H9 (cell line): ENCODE measurements at places on chromosomes 3 and 15. TPM values are rescaled to one million over a fixed set of nuclear protein-coding genes. Genes with fewer than 3 reads are reported as not detected.

DNA sequence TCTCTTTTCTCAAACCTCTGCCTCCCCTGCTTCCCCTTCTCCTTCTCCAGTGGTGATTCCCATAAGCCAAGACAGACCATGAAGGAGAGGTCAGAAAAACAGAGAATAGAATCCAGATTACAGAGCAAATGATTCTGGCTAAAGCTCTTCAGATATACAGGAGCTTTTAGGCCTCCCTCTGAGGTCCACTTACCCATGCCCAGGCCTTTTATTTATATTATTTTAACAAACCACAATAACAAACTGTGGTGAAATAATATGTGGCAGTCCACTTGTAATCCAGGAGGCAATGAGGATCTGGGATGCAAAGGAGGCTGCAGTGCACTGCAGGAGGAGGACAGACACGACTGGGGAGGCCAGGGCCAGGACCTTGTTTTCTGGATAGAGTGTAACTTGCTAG lies 104.1 kb downstream of the STAC start:
- DNase-seq = no peak
- no peak overlapping the region for H3K4me3 ChIP-seq
- peaks cover 11% of the 10 kb centered on the region for H3K36me3 ChIP-seq
- H3K27ac ChIP-seq = no peak overlapping the region

DNA sequence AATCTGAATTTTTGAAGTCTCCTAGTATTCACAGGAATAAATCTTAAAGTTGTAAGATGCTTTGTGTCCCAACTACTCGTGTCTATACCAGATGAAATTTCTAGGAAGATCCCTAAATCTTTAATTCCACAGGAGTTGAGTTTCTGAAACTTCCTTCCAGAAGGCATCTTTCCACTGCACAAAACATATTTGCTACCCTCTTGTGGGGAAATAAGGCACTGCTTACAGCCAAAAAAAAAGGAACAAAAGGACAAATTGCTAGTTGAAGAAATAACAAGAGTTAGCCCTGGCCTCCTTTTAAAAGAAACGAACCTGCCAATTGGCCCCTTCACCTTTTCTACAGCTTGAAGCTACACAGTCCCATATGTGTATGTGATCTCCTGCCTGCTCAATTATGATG lies 54.0 kb downstream of the TAFA4 start:
- DNase-seq = no peak
- H3K27me3 ChIP-seq = no peaks in the 10 kb centered on the region
- H3K36me3 ChIP-seq = 0 out of 2 replicates have a peak, but pooled peaks cover 7% of the 10 kb centered on the region
- no peak overlapping the region for H3K4me3 ChIP-seq

GRCh38 chr3:71244153-71244825 lies 339.2 kb downstream of the FOXP1 start:
- H3K4me3 ChIP-seq = no peak overlapping the region
- no peaks in the 10 kb centered on the region for H3K27me3 ChIP-seq

DNA sequence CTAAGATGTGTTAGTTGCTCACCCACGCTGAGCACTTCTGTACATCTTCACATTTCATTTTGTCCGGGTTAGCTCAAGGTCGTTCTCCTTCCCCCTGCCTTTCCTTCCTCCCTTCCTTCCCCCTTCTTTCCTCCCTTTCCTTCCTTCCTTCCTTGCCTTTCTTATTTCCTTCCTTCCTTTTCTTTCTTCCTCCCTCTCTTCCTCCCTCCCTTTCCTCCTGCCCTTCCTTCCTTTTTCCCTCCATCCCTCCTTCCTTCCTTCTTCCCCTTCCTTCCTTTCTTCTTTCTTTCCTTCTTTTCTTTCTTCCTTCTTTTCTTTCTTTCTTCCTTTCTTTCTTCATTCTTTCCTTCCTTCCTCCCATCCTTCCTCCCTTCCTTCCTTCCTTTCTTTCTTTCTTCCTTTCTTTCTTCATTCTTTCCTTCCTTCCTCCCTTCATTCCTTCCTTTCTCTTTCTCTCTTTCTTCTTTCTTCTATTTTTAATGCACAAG lies 129.8 kb downstream of the FAM174B start:
- H3K27me3 ChIP-seq = no peaks in the 10 kb centered on the region
- no peak overlapping the region for H3K4me3 ChIP-seq
- H3K36me3 ChIP-seq = peaks cover 7% of the 10 kb centered on the region
- no peaks in the 10 kb centered on the region for H3K4me1 ChIP-seq
- H3K27ac ChIP-seq = no peak overlapping the region

DNA sequence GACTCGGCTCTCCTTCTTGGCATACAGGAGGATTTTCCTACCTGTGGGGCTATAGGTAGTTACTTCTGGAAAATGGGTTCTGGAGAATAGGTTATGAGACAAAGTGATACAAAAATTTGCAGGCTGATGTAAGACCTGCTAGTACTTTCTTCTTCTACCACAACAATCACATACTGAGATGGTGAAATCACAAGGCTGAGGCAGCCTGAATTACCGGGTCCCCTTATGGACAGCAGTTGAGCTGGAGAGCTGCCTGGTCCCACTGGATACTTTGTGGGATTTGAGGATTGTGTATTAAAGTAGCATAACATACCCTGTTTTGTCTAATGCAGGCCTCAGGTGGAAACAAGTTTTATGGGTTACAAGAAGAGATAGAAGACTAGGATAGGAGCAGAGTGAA lies 86.5 kb upstream of the FAM98B start:
- no peaks in the 10 kb centered on the region for H3K27me3 ChIP-seq
- DNase-seq = no peak
- H3K4me3 ChIP-seq = no peak overlapping the region
- no peak overlapping the region for H3K27ac ChIP-seq

The LOXL1 gene
- total RNA-seq = 6.9 and 9.1 TPM in 2 replicates

DNA sequence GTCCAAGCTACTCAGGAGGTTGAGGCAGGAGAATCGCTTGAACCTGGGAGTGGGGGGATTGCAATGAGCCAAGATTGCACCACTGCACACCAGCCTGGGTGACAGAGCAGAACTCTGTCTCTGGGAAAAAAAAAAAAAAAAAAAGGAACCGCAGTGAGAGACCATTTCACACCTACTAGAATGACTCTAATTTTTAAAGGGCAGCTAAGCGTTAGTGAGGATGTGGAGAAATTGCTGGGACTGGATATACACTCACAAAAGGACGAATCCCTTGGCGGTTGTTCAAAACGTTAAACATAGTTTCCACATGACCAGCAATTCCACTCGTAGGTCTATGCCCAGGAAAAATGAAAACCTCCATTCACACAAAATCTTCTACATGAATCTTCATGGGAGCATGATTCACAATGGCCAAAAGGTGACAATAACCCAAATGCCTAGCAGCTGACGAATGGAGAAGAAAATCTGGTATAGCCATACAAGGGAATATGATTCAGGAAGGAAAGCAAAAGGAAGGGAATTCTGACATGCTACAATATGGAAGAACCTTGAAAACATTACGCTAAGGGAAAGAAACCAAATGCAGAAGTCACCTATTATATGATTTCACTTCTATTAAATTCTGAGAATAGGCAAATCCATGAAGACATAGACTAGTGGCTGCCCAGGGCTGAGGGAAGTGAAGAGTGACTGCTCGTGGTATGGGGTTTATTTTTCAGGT lies 127.0 kb downstream of the CHSY1 start:
- peaks cover 11% of the 10 kb centered on the region for H3K36me3 ChIP-seq
- no peak overlapping the region for H3K4me3 ChIP-seq
- DNase-seq = no peak
- no peaks in the 10 kb centered on the region; the same call in none of the 2 replicates for H3K4me1 ChIP-seq
- H3K27ac ChIP-seq = no peak overlapping the region

GRCh38 chr3:98483626-98484025 lies 13.9 kb upstream of the OR5K2 start:
- no peak overlapping the region for H3K4me3 ChIP-seq
- no peak overlapping the region for H3K27ac ChIP-seq
- no peaks in the 10 kb centered on the region; the same call in 2 of the 3 replicates for H3K36me3 ChIP-seq
- DNase-seq = no peak
- no peaks in the 10 kb centered on the region for H3K27me3 ChIP-seq

The SEMA5B gene
- 8.3 and 9.4 TPM in 2 replicates for total RNA-seq

DNA sequence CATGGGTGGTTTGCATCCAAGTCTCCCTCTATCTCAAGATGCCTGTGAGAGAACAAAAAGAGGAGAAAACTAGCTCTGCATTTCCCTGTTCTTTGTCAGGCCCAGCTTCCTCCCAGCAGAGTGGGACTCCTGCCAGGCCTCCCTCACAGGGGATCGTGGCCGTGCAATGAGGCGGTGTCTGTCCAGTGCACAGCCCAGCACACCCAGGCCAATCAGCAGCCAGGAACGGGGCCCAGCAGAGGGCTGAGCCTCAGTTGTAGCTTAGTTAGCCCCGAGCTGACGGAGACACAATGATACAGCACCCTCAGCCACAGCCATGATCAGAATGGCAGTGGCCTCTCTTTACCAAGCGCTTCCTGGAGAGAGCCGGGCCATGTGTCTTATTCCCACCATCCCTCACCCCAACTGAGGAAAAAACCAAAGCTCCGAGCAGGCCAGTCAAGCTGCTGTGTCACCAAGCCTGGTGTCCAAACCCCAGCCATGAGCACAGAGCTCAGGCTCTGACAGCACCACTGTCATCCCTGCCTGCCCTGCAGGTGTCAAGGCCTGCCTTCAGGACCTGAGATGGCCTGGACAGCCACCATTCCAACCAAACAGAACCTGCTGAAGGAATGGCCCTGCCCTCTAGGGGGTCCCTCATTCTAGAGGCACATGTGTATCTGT lies 71.1 kb downstream of the DNAJB8 start:
- no peak for DNase-seq
- no peak overlapping the region for H3K27ac ChIP-seq
- H3K4me1 ChIP-seq = no peaks in the 10 kb centered on the region
- H3K36me3 ChIP-seq = no peaks in the 10 kb centered on the region; the same call in 2 of the 3 replicates

DNA sequence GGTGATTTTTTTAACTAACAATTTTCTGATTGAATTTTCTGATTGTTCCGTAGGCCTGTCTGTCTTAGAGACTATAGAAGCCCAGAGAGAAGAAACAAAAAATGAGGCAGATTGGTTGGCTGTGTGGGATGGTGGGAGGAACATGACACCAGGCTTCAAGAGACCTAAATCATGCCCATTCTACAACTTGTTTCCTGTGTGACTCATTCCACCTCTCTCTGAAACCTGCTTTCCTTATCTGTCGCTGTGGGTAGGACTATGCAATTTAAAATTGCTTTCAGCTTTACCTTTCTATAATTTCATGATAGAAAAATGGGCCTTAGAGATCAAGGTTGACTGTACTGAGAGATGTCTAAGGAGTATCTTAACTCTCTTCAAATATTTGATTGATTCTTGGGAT lies 44.5 kb downstream of the OXNAD1 start:
- no peak for DNase-seq
- no peak overlapping the region for H3K4me3 ChIP-seq
- H3K36me3 ChIP-seq = peaks cover 10% of the 10 kb centered on the region
- H3K4me1 ChIP-seq = no peaks in the 10 kb centered on the region
- no peak overlapping the region for H3K27ac ChIP-seq

DNA sequence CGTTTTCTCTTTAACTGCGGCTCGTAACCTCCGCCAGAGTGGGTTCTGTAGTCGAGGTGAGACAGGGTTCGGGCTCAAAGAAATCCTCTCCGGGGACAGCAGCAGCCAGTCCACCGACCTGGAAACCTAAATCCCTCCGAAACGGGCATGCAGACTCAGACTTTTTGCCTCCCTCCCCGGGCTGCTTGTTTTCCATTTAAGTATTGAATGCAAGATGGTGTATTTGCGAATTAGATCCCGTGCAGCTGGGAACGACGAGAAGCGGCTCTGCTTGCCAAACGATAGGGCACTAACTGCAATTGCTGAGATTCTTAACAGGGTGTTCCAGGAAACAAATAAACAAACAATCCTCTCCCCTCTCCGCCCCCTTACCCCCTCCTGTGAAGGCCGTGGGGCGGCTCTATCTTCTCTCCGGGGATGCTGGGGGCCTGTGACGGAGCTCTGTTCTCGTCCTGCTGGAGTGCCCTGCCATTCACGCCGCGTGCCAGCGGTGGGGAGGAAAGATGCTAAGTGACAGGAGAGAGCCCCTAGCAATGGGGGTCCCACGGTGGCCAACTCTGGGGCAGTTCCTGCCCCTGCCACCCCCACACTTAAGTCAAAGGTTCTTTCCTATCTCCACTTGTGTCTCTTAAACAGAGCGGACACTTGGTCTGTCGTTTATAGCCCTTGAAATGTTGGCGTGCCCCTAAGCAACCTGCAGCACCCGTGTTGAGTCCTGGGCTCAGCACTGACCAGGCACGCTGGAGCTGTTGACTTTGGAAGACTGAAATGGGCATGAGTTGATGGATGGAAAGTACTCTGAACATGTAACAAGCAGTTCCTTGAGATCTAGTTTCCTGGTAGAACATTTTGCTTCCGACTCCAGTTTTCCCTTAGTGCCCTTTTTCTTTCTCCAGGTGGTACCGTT lies 1.3 kb upstream of the ETV5 start:
- H3K4me3 ChIP-seq = peak overlapping the region; percentile 76
- H3K36me3 ChIP-seq = no peaks in the 10 kb centered on the region
- no peaks in the 10 kb centered on the region; the same call in 1 of the 2 replicates for H3K4me1 ChIP-seq
- H3K27ac ChIP-seq = no peak overlapping the region
- peaks cover 38% of the 10 kb centered on the region for H3K27me3 ChIP-seq

GRCh38 chr3:43523454-43524053 lies 98.3 kb downstream of the ANO10 start:
- DNase-seq = no peak
- H3K27me3 ChIP-seq = no peaks in the 10 kb centered on the region
- H3K36me3 ChIP-seq = peaks cover 25% of the 10 kb centered on the region
- no peaks in the 10 kb centered on the region for H3K4me1 ChIP-seq

DNA sequence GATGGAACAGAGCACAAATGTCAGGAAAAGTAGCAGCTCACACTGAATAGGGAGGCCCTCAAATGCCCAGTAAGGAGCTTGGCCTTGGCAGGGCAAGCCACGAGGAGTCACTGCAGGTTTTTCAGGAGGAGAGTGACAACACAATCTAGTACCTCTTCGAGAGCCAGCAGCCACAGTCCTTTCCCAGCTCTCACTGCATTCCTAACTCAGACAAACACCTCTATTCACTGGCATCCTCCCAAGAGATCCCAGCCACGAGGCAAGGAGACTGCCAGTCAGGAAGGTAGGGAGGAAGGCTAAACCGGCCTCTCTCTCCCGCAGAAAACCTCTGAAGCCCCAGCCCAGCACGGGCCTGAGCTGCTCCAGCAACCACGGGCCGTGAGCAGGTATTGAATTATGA lies 146.0 kb upstream of the SMAD3 start:
- H3K36me3 ChIP-seq = no peaks in the 10 kb centered on the region; the same call in 2 of the 3 replicates
- H3K4me3 ChIP-seq = no peak overlapping the region
- no peaks in the 10 kb centered on the region for H3K4me1 ChIP-seq
- H3K27ac ChIP-seq = no peak overlapping the region
- DNase-seq = no peak

The ALPK3 gene
- total RNA-seq = 17.7 and 18.0 TPM in 2 replicates

DNA sequence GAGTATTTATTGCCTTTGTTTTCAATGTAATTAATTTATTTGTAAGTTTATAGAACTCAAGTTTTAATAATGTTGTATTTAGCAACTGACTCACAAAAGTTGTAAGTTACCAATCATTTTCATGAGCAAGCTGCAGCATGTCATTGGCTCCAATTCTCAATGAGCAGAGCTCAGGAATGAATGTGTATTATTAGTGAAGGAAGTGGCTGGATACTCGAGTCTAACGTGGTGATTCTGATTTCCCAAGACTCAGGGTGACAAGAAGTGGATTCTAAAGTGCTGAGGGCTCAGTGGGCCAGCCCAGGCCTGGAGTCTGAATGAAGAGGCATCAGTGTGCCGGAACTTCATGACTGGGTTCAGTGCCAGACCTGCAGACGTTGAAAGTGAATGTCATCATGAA lies 39.6 kb downstream of the CLDN11 start:
- H3K4me3 ChIP-seq = no peak overlapping the region
- no peaks in the 10 kb centered on the region for H3K4me1 ChIP-seq
- no peaks in the 10 kb centered on the region for H3K36me3 ChIP-seq
- no peaks in the 10 kb centered on the region for H3K27me3 ChIP-seq
- no peak overlapping the region for H3K27ac ChIP-seq
